ENCODE measurements at places on chromosomes 7 and 10. TPM values are rescaled to one million over a fixed set of nuclear protein-coding genes. Genes with fewer than 3 reads are reported as not detected.

- no peak overlapping the region for H3K4me3 ChIP-seq
- H3K27me3 ChIP-seq = no peaks in the 10 kb centered on the region
- DNase-seq = no peak
These were observed 49.7 kb upstream of the INHBA start for GRCh38 chr7:41752615-41753014.

The NRF1 gene
- polyA plus RNA-seq = 4.8 TPM

DNA sequence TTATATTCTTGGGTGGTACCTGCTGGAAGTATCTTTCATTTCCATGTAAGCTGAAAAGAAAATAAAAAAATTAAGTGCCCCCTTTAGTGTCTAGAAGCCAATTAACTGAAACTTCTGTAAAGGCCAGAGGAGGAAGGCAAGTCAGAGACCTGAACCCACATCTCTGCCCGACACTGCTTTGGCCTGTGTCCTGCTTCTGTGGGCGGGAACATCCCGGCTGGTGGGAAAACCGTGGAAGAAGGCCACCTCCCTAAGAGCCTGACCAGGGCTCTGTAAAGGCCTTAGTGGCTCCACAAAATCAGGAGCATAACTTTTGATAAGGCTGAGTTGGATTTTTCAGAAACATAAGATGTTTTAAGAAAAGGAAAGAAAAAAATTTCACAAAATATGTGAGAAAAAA, 9.4 kb downstream of the CPXM2 start:
- no peak for DNase-seq
- H3K4me1 ChIP-seq = peaks cover 9% of the 10 kb centered on the region
- H3K27me3 ChIP-seq = no peaks in the 10 kb centered on the region
- H3K4me3 ChIP-seq = no peak overlapping the region

DNA sequence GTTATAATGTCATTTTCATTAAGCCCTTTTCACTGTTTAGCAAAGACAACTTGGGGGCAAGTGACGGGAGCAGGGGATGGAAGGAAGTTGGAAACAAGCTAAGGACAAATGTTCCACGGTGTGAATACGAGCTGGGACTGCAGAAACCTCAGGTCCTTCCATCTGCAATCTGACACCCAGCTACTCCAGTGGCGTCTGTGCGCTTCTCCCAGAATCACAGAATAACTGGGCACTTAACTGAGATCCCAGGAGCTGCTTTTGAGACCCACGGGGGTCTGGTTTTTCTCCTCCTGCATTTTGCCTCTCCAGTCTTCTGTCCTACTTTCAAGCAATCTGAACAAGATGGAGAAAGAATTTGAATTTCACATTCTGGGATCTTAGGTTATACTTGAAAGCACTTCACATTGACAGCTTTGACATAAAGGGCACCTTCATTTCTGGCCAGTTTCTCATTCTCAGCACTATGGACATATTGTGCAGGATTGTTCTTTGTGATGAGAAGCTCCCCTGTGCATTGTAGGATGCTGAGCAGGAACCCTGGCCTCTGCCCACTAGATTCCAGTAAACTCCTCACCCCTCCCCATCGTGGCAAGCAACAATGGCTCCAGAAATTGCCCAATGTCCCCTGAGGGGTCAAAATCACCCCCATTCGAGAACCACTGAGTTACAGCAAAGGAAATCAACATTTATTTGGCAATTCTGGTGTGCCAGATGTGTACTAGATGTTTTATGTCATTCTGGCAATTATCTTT, 194.1 kb downstream of the CACNB2 start:
- DNase-seq = peak; percentile 17
- no peak overlapping the region for H3K4me3 ChIP-seq
- H3K27ac ChIP-seq = no peak overlapping the region
- H3K4me1 ChIP-seq = no peaks in the 10 kb centered on the region

- H3K4me1 ChIP-seq = no peaks in the 10 kb centered on the region
- no peak overlapping the region for H3K4me3 ChIP-seq
- no peak overlapping the region for H3K27ac ChIP-seq
- H3K27me3 ChIP-seq = no peaks in the 10 kb centered on the region
- no peaks in the 10 kb centered on the region for H3K36me3 ChIP-seq
These were observed 446.5 kb upstream of the NRP1 start for GRCh38 chr10:33780961-33781360.

DNA sequence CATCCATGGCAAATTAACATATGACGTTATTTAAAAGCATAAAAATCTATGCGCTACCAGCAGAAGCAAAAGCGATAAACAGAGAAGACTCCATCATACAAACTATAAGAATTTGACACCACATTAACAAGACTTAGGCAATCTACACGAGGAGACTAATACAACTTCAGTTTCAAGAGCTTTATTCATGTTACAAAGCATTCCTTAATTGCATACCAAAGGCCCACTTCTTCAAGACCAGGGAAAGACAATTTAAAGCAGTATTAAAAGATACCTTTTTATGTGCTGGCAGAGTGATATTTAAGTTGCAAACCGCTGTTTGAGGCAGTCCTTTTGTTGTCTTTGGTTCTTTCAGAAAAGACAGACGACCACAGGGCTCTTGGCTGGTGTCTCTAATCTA, 176.0 kb upstream of the CCDC6 start:
- no peaks in the 10 kb centered on the region for H3K27me3 ChIP-seq
- no peak overlapping the region for H3K27ac ChIP-seq
- no peak overlapping the region for H3K4me3 ChIP-seq
- no peaks in the 10 kb centered on the region for H3K36me3 ChIP-seq

The ZNF853 gene
- polyA plus RNA-seq = 0.32 TPM

- no peaks in the 10 kb centered on the region for H3K27me3 ChIP-seq
- DNase-seq = peak; percentile 22
- no peak overlapping the region for H3K4me3 ChIP-seq
These were observed 92.6 kb downstream of the MAPK8 start for GRCh38 chr10:48399056-48399541.

GRCh38 chr7:157895520-157896375, 558.9 kb downstream of the DNAJB6 start:
- H3K27me3 ChIP-seq = no peaks in the 10 kb centered on the region
- no peaks in the 10 kb centered on the region for H3K36me3 ChIP-seq
- no peak for DNase-seq
- no peaks in the 10 kb centered on the region for H3K4me1 ChIP-seq

All from GM23338 (cell line).